Prostate gland (tissue), 2 donors: ENCODE measurements at places on chromosomes 7 and 10. TPM values are rescaled to one million over a fixed set of nuclear protein-coding genes. Genes with fewer than 3 reads are reported as not detected.

GRCh38 chr7:51366930-51367613 lies 50.5 kb upstream of the COBL start:
- peak; percentile 54 for DNase-seq

DNA sequence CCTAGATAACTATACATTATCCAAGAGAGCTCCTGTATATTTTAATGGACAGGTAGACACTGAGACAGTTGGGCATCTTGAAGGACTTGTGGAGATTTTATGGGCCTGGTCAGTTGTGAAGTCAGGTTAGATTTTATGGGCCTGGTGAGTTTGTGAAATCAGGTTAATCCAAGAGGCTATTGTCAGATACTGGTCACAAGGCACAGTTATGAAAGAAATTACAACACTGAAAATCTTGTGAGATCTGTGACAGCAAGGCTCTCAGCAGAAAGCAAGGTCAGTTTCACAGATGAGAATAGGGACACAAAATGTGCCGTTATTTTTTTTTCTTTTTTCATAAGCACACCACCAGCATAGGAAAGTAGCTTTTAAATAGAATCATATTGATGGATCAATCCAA lies 167.6 kb downstream of the VTI1A start:
- no peak for DNase-seq

SLC16A9 gene
- 15.7 TPM for total RNA-seq

ATG9B gene
- total RNA-seq, result 7.1 TPM

- DNase-seq, result no peak
These were observed 255 bp downstream of the MAGI2 start for GRCh38 chr7:79453266-79453557.

- DNase-seq, result peak; percentile 86
These were observed at the start of gene GLRX3 for GRCh38 chr10:130136226-130137089. Gene GLRX3, plus strand, starts transcription at chr10:130136391. Its CDS starts 30 bp downstream, at chr10:130136421.

TSPAN33 gene
- total RNA-seq, result 47.7 TPM

RSPH10B2 gene
- total RNA-seq, result 14.6 TPM

NODAL gene
- total RNA-seq, result not detected

GRCh38 chr7:17680026-17680425 lies 260.3 kb downstream of the SNX13 start:
- DNase-seq, result no peak

OPN1SW gene
- not detected for total RNA-seq

DNA sequence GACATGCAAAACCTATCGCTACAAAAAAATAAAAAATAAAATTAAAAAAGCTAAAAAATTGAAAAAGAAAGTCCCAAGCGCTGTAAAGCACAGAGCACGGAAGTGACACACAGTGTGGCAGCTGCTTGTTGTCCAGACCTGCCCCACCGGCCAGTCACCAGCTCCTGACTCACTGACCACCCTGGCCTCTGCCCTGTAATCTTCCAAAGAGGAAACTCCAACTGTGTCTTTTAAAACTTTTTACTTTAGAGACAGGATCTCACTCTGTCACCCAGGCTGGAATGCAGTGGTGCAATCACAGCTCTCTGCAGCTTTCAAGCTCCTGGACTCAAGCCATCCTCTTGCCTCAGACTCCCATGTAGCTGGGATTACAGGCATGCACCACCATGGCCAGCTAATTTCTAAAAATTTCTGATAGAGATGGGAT lies 23.6 kb downstream of the GNA12 start:
- DNase-seq, result peak; percentile 40

GRCh38 chr7:1223196-1223981 lies 9.3 kb upstream of the UNCX start:
- DNase-seq, result no peak

OR13A1 gene
- total RNA-seq, result not detected

DNA sequence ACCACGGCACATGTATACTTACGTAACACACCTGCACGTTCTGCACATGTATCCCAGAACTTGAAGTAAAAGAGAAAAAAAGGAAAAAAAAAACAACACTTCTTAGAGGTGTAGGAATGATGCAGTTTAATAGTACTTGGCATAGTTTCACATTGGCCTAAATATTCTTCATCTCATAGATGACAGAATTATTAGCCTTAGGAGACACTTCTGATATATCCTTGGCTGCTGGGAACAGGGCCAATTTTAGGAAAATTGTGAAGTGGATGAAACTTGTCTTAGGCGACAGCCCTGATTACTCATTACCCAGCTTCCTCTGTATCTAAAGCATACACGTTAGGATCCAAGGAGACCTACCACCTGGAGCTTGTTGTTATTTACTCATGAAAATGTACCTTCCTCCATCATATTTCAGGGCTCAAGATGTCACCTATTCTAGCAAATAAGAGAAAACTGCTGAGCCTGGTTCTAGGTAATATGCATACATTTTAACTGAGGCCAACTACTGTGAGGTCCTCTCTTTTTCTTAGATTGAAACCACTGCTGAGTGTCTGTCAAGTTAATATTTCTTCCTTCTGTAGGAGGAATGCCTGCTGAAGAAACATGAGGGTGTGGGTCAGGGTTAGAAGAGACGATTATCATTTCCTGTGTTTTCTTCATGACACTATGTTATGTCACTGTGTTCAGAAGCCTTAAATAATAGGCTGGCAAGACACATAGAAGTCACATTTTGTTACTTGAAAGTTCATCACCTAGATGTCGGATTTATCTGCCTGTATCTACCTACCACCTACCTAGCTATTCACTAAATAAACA lies 44.3 kb downstream of the CPED1 start:
- DNase-seq, result no peak

GRCh38 chr10:131938681-131939080 lies 37.9 kb downstream of the PPP2R2D start:
- no peak for DNase-seq

NUP42 gene
- total RNA-seq, result 62.9 TPM

FAM13C gene
- total RNA-seq, result 66.7 TPM

DNA sequence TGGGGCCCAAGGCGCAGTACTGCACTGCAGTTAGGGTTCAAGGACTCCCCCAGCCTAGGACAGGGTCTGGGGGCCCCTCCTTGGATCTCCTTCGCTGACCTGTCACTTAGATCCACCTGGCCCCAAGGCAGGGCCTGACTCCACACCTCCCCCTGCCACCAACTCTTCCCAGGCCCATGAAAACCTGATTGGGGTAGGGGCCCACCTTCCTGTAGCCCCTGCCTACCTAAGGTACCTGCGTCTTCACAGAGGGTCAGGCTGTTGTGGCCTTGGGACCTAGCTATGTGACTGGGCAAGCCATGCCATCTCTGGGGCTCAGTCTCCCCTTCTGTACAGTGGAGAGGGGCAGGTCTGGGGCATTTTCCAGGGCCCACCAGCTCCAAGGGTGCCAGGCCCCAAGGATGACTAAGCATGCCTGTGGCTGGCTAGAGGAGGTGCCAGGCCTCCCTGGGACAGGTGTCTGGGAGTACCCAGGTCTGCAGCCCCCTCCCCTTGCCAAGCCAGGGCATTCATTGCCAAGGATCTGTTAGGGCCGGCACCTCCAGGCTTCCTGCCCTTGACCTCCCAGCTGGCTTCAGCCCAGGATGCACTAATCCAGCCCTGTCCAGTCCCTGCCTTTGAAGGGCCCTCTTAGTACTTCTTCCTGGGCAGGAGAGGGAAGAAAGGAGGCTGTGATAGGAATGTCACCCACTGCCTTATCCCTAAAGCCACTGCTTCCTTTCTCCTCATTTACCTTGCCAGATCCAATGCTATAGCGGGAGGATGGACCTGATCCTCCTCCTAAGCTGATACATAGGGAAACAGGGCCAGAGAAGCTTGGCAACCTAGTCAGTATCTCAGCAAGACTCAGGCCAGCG lies 1.3 kb downstream of the LIMK1 start:
- DNase-seq, result no peak

GRCh38 chr10:112490545-112490944 lies 43.5 kb downstream of the VTI1A start:
- no peak for DNase-seq

DNA sequence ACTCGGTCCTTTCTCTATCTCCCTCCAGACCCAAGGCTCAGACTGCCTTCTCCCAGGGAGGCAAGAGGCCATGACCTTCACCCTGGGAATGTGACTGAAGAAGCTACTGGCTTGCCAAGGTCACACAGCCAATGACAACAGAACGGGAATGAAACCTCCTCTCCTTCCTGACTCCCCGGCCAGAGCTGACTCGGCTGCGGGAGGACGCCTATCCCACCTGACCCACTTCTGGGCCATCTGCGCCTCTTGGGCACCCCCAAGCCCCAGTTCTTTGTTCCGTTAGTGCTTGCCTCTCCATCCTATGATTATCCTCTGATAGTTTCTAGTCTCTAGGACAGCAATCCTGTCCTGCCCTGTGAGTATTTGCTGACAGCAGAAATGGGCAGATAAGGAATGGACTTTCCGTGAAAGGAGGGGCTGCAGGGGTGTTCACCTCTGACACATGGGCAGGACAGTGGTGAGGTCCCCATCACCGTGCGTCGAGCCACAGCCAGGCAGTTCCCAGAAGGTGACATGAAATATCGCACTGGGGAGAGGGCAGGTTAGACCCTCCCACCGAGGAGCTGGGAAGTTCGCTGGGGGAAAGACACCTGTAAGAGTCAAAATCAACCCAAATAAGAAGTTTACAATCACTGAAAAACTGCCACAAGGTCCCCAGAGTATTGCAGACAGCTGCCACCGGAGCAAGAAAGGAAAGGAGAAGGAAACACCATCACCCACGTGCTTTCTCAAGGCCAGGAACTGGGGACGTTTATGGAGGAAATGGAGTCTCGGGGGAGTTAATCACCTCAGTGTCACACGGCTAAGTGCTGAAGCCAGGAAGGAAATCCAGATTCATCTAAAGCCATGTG lies 63.0 kb downstream of the INSIG1 start:
- no peak for DNase-seq

DNA sequence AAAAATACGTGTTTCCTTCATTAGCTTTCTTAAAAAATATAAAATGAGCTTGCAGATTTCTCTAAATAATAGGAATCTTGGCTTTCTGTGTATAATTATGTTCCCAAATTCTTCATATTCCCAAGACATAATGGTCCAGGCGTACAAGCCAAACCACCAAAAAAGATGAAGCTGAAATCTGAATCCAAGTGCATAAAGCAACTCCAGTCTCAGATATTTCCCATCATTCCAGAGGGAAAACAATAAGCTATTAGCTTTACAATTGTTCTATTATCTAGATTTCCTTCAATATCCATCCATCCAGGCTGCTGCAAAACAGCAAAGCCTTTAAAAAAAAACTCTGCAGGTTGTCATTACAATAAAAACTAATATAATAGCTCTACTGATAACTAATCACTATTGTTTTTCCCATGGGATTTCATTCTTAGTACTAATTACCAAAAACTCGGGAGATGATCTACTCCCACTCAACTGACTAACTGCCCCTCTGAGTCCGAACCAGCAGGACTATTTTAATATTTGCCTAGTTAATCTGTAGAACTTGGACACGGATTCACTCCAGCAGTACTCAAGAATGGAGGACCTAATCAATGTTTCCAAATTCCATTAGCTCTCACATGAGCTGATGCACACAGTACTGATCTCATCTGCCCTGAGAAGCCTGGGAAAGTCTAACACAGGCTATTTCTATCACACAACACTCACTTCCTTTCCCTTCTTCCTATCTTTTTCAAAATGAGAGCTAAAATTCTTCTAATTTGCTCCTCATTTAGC lies 108.9 kb upstream of the ASAH2 start:
- no peak for DNase-seq

DNA sequence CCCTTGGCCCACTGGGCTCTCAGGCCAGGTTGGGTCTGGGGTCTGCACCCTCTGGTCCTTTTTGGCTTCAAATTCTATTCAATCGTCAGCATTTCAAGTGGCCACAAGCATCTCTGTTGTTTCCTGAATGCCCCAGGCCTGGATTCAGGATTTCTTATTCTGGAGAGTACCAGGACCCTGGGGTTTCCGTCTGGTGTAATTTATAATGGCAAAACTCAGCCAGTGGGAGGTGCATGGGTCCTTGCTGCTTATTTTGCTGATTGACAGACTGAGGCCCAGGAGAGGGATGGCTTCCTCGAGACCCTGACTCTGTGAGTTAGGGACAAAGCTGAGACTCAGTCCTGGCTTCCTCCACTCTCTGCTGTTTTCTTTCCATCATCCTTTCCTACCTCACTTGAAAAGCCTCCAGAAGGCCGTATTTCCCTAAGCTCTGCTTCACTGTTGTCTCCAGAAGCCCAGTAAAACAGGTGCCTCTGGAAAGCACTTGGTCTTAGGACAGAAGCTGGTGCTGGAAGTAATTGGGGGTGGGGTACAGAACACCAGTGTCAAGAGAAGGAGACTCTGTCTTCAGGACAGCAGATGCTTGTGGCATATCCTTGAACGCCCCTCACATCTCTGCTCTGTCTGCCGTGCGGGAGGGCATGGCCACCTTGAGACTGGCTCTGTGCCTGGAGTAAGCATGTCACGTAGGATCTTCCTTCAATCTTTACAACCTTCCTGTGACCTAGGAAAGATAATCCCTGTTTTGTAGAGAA lies 39.4 kb upstream of the SH2D4B start:
- DNase-seq, result no peak

DNA sequence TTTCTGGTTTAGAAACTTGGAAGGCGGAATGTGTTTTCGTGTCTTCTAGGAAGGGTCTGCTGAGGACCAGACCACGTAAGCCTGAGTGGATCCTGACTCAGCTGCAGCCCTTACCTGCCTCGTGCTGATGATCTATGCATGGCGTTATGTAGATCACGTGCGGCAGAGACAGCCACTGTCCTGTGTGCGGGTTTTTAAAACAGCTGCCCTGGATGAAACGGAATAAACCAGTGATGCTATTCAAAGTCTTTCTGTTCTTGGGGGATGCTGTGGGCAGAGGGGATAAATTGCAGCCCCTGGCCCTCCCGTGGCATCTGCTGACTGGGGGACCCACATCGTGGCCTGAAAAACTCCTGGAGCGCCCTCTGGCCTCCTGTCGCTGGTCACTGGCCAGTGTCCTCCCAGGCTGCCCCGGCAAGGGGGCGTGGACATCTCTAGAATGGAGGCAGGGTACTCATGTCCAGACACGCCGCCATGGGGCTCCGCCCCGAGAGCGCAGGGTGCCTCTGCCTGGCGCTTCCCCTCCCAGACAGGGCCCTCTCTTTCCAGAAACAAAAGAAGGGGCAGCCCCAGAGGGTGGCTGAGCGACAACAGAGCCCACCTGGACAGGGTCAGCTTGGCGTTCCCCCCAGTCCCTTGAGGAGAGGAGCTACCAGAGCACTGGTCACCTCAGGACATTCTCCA lies 13.2 kb downstream of the ALKBH4 start:
- DNase-seq, result no peak

GRCh38 chr10:122503012-122503411 lies 41.7 kb downstream of the HTRA1 start:
- DNase-seq, result no peak
